ENCODE measurements at places on chromosomes 16 and 17.
A peak's percentile ranks its signal among the peaks of the same experiment; 100 is the strongest.

DNA sequence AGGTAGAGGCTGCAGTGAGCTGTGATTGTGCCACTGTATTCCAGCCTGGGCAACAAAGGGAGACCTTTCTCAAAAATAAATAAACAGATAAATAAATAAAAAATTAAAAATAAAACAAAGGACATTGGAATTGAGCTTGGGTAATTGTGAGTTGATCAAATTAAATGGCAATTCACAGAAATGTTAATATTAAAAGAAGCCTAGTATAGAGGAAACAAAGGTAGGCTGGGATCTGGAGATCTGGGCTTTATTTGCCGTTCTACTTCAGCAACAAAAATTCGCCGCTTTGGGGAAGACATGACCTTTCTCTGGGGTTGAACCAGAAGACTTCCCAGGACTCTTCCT lies 332 bp upstream of the VPS25 start:
- no peak for DNase-seq

DNA sequence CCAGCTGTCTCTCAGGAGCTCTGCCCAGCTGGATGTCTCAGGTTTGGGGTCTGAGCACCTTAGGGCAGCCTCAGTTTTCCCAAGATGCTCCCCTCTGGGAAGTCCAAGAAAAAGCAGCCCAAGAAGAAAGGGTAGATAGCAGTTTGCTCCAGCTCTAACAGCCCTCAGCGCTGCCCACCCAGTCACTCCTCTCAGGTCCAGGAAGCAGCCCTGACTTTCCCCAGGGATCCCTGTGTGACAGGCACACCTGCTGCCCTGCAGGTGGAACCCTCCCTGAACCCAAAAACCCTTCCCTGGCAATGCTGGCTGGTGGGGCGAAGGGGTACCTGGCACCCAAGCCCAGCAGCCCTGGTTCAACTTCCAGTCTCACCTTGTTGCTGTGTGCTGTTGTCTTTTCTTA lies 48.1 kb downstream of the BEAN1 start:
- DNase-seq, result no peak

- no peak for DNase-seq
Measured at GRCh38 chr16:86964796-86965241, 352.4 kb downstream of the C16orf95 start.

- no peak for DNase-seq
Measured at GRCh38 chr17:63001689-63002394, 35.8 kb downstream of the TANC2 start.

DNA sequence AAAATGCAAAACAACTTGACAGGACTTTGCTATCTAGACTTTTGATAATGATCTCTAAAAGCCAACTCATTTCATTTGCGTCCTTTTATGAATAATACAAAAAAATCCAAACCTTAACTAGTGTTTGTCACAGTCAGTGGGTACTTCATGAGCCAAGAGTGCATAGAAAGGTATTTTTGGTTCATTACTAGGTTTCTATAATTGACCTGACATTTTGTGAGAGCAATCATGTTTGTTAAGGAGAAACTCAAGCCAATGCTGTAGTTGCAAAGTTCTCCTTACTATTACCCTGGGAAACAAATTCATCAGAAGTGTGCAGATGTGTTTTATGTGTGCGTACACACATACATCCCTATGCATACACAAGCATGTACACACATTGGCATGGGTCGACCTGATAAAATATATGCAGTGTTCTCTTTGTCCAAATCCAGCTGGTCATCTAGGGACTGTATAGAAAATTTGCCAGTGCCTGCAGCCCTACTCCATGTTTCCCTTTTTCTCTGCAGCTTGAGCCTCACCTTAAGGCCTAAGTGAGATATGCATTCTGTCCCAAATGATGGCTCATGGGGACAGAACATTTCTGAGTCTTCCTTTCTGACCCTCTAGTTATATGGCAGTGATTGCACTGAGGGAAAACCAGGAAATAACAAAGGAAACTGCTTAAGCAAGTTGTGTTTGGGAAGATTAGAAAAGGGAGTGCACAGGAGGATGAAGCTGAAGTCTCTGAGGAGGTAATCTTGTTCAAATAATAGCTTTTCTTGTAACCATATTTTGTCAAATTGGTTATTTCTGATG lies 128.1 kb downstream of the CDH13 start:
- no peak for DNase-seq

DNA sequence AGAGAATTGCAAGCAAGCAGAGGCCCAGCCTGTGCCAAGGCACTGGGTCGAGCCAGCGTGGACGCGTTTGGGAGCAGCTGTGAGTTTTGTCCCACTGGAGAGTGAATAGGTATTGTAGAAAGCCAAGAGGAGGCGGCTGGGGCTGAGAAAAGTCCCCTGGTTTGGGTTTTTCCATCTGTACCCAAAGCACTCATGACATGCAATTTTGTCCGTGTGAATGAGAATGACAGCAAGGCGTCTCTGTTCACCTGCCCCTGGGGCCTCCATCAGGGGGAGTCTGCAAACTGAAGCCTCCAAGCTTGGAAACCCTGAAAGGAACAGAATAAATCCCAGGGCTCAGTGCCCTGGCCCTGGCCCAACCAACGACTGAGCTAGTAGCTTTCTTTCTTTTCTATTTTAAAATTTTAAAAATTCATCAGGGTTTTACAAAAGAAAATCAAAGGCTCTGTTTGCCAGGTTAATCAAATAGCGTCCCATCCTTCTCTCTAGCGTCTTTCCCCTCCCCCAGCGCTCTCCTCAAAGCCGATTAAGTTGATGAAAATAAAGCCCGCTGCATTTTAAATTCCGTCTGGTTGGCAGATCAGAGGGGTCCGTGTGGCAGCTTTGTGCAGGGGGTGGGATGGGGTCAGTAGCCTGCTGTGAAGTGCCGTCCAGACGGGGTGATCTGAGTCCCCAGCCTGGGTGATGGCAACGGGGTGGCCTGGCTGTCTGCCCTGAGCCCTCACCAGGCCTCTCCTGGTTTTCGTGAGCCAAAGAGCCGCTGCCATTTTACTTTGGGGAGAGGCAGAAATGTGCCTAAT lies 171.0 kb downstream of the KATNIP start:
- DNase-seq, result no peak

GRCh38 chr16:5354645-5355044 lies 257.1 kb upstream of the EEF2KMT start:
- DNase-seq, result no peak

GRCh38 chr16:51312363-51313150 lies 161.5 kb upstream of the SALL1 start:
- DNase-seq, result no peak

DNA sequence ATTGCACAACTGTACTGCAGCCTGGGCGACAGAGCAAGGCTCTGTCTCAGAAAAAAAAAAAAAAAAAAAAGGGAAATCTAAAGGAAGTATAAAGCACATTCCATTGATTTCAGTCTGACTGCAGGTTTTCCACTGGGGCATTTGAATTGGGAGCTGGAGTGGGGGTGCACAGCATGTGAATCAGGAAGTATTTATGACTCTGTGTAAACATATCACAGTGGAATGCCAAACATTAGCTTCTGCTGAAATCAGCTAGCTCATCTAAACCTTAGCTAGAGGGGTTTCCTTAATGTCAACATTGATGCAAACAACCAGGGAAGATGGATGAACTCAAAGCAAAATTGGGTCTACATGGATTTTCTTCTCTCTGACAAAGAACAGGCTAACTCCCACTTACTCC lies 641.0 kb upstream of the EEF2KMT start:
- no peak for DNase-seq

DNA sequence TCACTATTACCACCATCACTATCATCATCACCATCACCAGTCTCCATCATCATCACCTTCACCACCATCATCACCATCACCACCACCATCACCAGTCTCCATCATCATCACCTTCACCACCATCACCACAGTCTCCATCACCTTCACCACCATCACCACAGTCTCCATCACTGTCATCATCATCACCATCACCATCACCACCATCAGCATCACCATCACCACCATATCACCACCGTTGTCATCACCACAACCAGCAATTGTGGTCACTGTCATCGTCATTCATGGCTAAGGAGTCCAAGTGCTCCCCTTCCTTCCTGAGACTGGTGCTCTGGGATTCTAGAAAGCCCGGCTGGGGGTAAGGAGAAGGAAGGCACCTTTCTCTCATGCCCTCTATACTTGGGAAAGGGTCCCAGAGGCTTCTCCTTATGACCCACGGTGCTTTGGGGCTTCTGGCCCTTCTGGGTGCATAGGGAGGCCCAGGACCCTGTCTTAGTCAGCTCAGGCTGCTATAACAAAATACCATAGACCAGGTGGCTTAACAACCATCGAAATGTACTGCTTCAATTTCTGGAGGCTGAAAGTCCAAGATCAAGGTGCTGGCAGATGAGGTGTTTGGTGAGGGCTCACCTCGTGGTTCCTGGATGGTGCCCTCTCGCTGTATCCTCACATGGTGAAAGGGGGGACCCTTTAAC lies 93.4 kb upstream of the GSE1 start:
- DNase-seq, result no peak

DNA sequence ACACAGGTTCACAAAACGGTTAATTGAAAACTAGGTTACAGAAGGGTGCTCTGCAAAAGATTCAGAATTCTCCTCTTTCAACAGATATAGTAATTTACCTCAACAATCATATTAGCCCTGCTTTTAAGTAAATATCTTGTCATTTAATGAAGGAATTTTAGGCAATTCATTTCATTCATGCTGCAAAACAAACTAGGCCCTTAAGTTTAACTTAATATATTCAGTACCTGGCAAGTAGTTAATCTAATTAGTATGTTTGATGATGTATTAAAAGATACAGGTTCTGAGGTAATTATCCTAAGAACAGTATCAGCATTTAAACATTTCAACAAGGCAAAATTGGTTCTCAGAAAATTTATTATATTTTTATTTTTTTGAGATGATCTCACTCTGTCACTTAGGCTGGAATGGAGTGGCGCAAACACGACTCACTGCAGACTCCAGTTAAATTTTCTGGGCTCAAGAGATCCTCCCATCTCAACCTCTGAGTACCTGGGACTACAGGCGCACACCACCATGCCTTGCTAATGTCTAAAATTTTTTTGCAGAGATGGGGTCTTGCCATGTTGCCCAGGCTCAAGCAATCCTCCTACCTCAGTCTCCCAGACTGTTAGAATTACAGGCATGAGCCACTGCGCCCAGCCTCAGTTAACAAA lies 44.9 kb downstream of the SMURF2 start:
- DNase-seq, result no peak

- DNase-seq, result no peak
Measured at GRCh38 chr16:73289232-73289631, 241.3 kb upstream of the ZFHX3 start.

- DNase-seq, result no peak
Measured at GRCh38 chr16:57233944-57234706, 10.9 kb upstream of the ARL2BP start.

GRCh38 chr16:70692130-70692872 lies 6.4 kb upstream of the MTSS2 start:
- DNase-seq, result no peak

DNA sequence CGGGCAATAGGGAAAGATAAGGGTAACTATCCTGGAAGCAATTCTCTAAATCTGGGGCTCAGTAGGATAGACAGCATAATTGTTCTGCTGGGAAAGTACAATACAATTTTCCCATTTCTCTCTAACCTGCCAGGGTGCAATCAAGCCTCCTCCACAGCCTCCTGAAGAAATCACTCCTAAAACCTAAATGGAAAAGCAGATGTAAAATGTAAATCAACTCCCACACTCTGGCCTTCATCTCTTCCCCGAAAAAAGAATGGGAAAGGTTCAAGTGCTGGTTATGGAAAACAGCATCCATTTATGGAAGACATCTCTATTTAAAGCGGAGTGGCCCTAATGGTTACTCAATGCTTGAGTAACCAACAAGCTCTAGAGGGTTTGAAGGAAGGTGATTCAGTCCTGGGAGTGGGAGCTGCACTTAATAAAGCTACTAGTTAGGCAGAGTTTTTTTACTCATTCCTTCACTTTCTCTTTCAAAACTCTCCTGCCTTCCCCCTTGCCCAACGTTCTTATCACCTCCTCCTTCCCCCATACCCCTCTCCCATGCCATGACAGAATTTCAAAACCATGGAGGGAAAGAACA lies 5.1 kb downstream of the MMD start:
- DNase-seq, result no peak

DNA sequence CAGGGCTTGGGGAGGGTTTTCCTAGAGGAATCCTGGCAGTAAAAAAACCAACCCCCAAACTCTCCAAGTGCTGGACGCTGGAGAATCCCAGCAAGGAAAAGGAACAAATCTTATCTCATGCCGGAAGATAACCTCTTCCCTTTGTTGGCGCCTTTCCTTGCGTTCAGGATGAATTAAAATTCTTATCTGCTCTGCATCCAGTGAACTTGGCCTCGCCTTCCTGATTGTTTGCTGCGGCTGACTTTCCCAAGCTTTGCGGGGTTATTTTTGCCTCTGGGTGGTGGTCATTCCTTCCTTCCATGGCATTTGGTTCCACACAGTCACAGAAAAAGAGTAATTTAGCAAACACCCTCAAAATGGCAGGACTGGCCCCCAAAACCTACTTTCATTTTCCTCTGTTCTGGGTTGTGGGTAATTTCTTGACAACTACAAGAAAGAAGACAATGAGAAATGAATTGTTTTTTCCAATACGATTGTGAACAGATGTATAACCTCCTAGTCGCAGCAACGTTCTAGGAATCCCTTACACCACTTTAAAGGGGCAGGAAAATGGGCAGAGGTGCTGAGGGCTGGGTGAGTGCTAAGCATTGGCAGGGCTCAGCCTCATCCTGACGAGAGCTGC lies 77.8 kb downstream of the MRC2 start:
- no peak for DNase-seq

DNA sequence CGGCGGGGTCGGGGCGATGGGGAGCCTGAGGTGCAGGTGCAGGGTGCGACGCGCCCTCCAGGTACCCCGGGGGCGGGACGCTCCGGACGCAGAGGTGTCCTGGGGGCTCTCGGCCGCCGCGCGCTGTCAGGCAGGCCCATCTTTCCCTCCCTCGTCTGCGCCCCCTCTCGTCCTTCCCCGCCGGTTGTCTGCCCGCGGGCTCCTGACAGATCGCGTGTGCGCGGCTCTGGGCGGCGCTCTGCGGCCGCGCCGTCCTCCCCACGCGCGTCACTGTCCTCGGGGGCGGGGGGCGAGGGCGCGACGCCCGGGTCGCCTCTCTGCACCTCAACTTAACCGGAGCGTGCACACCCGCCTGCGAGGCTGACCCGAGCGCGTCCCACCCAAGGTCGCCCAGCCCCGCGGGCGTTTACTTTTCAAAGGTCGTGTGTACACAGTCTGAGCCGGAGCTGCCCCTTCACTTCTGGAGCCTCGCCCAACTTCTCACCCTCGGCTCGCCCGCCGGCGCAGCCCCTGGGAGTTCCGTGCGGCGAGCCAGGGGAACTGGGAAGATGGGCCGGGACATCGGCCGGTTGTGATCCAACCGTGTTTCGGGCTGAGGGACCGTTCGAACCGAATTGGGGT lies 512 bp downstream of the AKAP1 start:
- DNase-seq, result peak; percentile 17

GRCh38 chr16:67910158-67910557 lies 17.1 kb downstream of the PSKH1 start:
- no peak for DNase-seq

DNA sequence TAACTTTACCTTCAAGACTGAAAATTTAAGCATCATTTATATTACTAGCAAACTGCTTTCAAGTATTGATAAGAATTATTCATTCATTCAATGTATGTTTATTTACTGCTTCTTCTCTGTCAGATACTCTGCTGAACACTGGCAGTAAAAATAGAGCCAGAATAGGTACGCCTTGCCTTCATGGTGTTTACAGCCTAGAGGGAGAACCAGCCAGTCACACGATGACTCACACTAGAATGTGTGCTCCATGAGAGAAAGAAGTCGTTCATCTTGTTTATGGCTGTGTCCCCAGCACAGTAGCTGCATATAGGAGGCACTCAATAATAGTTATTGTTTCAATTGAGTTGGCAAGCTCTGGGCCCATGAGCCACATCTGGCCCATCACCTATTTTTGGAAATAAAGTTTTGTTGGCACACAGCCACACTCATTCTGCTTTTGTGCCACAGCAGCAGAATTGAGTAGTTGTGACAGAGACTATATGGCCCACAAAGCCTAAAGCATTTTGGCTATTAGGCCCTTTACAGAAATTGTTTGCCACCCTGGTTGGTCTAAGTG lies 84.2 kb downstream of the TMC6 start:
- DNase-seq, result no peak

Data from stimulated activated CD8-positive, alpha-beta memory T cell treated with anti-CD3 and anti-CD28 coated beads, Interleukin-7, amount 100 ng/mL, for 1 hour (primary cell).